Bronchial epithelial cell (primary cell): ENCODE measurements at places on chromosomes 7 and 10.

DNA sequence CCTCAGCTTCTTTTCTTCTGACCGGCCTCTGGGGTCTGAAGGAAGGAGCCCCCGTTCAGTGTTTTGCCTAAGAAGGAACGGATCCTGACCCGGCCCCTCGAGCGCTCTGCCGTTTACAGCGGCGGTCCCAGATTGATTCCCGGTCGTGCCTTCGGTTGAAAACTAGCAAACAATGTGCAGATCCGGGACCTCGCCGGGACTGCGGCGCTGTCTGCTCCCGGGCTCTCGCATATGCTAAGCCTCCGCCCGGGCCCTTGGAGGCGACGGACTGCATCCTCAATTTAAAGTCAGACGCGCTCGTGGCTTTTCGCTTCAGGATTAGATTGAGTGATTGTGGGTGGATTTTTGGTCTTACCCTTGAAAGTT, 559 bp downstream of the DBF4 start:
- DNase-seq: peak; percentile 40

DNA sequence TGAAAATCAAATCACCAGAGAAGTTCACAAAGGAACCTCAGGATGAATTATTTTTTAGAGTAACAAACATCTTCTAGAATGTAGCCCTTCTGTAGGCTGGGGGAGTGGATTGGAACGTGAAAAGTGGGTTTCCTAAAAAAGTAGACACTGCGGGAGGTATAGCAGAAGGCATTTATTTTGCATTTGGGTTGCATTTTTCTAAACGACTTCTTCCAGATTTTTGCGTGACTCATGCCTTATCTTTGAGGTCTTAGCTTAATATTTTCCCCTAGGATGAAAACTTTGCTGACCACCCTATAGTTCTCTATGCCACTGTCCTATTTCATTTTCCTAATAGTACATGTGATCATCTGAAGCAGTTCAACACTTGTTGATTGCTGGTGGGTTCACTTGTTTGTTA, 112.7 kb upstream of the JCAD start:
- no peak for DNase-seq

DNA sequence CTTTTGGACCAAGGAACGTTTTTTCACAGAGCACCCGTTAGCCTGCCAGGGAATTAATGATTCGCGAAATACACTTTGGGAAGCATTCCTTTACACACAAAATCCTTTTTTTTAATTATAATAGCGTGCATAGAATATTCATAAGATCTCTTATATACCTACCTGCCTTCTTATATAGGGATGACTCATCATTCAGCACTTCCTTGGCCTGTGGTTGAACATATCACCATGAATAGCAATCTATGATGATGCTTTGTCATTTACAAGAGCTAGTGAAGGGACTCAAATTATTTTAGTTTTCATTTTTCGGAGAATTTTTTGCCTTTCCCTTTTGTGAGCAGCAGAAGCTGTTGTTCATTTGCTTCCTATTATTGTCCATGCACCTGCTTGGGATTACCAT, 97.0 kb downstream of the CDH23 start:
- DNase-seq: peak; percentile 65

DNA sequence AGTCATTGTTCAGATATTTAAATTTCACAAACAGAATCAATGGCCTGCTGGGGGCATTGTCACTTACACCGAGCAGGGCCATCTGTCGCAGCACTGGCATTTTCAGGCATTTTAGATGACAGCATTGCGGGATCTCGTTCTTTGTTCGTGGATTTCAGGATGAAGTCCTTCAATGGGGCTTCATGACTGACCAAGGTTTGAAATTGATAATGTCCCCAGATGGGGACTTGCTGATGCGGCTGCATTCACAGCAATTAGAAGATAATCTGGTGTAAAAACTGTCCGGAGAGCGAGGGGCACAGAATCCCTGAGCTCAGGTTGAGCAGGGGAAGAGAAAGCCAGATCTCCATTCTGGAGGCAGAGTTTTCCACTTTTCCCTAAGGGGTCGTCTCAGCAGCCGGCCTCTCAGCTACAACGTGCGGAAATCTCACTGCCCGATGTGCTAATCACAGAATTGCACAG, 1.9 kb upstream of the C7orf33 start:
- DNase-seq: no peak

GRCh38 chr7:1318051-1318450, 85.4 kb downstream of the UNCX start:
- no peak for DNase-seq

DNA sequence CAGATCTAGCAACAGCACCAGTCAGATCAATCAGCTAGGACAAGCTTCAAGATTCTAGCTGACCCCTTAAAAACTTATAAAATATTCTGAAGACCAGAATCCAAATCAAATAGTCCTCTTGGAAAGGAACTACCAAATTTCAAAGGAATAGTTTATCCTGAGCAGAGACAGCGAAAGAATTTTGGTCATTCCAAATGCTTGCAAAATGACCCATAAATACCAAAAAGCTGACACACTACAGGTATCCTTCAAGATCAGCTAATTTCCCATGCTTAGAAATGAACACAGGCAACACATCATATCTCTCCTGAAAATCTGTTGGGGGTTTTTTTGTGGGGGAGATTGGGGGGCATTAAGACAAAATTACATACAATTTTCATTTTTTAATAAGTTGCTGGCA, 78.8 kb downstream of the PDSS1 start:
- DNase-seq: peak; percentile 57

- DNase-seq: peak; percentile 17
Observed at GRCh38 chr10:98664329-98665042, 217.8 kb upstream of the HPS1 start.

DNA sequence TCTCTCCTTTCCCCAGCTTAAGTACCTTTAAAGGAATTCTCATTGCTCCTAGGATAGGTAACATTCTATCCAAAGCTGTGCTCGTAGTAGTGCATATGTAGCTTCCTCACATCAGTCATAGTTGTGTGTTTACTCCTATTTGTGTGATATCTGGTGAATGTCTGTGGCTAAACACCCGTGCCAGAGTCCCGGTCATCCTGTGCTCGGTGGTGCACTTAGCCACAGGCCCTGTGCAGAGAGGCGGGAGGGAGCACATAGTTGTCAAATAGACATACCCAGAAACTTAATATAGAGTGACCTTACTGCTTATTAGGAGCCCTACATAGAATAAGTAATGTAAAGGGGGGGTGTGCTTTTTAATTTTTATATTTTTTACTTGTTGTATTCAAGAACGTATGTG, 76.6 kb downstream of the RBM33 start:
- DNase-seq: no peak

GRCh38 chr10:62819141-62819920, 3.2 kb upstream of the EGR2 start:
- DNase-seq: peak; percentile 13

GRCh38 chr7:157739650-157740049, 402.8 kb downstream of the DNAJB6 start:
- no peak for DNase-seq

DNA sequence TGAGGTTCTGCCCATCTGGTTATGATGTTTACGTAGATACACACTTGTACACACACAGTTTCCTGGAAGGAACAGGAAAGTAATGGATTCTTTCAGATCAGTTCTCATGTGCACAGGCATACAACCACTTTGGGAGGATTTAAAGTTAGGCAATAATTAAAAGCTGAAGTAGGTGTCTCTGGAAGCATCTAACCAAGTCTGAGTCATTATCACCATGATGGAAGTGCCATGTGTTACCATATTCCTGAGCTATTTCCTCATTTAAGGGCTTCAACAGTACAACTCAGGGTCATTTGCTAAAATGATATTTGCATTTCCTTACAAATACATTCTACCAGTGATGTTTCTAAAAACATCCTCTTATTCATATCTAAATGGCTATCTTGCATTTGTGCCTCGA, 41.4 kb upstream of the BET1 start:
- DNase-seq: peak; percentile 42

- DNase-seq: no peak
Observed at GRCh38 chr10:133400624-133401424, 6.9 kb downstream of the MTG1 start.

DNA sequence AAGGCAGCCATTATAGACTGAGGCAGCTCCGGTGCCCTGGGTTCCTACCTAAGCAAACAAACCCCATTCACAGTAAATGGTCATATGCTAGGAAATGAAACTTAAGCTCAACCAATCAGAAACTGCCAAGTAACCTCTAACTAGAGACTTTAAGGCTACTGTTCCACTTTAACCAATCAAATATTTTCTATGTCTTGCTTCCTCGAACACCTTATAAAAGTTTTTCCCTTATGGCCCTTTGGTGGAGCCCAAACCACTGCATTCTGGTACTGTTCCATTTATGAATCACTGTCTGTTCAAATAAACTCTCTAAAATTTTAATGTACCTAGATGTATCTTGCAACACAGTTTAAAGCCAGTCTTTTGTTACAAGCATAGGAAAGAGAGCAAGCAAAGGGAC, 361.1 kb downstream of the HGF start:
- DNase-seq: no peak

DNA sequence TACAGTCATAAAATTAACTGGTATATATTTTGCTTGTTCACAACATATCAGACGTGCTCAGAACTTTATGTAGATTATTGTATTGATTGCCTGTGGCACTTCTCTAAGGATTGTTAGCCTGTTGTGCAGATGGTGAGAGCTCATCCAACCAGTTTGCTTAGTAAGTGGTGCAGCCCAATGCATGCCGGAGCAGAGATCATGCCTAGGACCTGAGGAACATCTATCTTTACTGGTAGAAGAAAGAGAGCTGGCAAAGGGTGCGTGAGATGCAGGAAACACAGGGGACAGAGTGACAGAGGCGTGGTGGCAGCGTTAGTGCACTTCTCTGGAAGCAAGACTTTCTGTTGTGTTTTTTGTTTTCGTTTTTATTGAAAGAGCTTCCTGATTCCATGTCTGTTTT, 35.9 kb downstream of the CCM2 start:
- peak; percentile 31 for DNase-seq

GRCh38 chr10:21681156-21681555, 147.1 kb downstream of the MLLT10 start:
- peak; percentile 79 for DNase-seq

- DNase-seq: no peak
Observed at GRCh38 chr10:121171825-121172787, 320.9 kb downstream of the WDR11 start.

DNA sequence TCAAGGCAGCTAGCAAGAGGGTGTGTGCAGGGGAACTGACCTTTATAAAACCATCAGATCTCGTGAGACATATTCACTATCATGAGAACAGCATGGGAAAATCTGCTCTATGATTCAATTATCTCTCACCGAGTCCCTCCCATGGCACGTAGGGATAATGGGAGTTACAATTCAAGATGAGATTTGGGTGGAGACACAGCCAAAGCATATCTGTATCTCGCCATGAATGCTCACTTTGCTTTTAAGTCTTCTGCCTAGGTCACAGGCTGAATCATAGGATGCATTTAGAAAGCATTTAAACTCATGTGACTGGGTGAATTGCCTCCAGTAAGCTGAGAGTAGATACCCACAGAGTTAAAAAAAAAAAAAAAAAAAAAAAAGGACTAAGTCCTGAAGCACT, 220.0 kb downstream of the AGMO start:
- no peak for DNase-seq

DNA sequence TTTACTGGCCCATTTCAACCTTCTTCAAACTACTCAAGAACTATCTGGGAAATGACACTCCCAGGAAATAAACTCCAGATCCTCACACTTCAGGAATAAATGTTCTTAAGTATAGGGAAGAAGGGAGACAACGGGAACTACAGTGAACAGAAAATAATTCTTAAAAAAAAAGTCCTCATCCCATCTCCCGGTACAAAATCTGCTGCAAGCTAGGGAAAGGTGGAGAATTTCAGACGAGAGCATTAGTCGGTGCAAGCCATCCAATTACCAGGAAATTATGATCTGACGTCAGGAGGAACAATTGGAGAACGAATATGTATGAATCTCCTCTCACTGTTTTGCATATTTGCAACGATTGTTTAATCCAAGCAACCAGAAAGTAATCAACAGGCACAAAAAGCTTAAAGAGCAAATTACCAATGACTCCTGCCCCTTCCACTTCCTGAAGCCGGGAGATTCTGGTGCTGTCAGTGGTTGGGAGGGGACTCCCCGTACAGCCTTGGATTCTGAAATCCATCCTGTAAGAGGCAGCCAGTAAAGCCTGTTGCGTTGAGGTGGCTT, 15.1 kb upstream of the GATA3 start:
- DNase-seq: no peak

GRCh38 chr7:2626498-2627117, 5.2 kb upstream of the TTYH3 start:
- no peak for DNase-seq

- DNase-seq: peak; percentile 22
Observed at GRCh38 chr7:120337308-120337907, 64.4 kb downstream of the KCND2 start.

GRCh38 chr7:106239406-106239805, 45.4 kb downstream of the NAMPT start:
- DNase-seq: peak; percentile 32

- DNase-seq: no peak
Observed at GRCh38 chr7:106644999-106645398, 16.0 kb downstream of the CCDC71L start.

DNA sequence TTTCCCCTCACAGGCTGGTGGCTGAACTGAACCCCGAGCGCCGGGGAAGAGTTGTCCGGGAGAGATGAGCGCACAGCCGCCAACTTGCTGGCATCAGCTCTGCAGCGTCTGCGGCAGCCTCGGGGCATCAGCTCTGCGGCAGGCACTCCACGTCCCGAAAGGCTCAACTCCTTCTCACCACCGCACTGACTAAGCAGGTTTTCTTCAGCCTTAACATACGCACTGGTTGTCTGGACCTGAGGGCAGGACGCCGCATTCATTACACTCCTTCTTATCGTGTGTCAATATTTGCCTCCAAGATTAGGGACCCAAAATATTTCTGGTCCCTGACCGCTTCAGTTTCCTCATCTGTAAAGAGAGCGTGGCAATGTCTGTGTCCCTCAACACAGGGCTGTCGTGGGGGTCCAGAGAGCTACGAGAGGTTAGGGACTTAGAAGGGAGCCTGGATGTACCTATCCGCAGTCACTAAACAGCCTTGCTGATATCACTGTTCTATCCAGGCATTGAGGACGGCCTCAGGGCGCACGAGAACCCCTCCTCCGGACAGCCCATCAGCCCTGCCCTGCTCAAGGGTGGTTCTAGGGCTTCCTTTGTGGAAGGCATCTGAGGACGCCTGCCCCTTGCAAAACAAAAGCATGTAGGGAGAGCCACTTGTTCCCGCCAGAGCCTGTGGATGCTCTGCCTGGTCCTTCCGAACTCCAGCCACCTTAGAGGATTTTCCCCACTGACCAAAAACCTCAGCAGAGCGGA, 42.8 kb upstream of the FIGNL1 start:
- no peak for DNase-seq

DNA sequence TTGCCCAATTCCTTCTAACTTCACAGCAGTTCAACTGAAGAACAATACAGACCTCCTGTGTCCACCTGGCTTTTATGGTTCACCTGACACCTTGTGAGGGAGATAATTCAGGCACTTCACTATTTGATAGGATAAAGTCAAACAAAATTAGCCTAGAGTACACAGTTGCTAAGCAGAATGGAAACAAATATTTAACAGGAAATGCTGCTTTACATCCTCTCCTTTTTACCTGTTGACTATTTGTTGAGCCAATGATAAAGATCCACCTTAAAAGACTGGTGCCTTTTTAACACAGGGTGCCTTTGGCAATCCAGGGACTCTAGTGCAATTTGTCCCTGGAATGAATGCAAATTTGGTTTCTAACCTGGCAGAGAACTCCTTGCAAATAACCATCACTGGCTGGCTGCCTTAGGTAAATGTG, 39.8 kb downstream of the ITPRID1 start:
- DNase-seq: no peak

GRCh38 chr10:22222236-22223190, 4.7 kb upstream of the EBLN1 start:
- DNase-seq: no peak

- no peak for DNase-seq
Observed at GRCh38 chr10:72625276-72625607, 637 bp downstream of the MICU1 start.

- no peak for DNase-seq
Observed at GRCh38 chr10:23172429-23173213, 19.5 kb upstream of the PTF1A start.
